SK-N-SH (cell line): ENCODE measurements at places on chromosomes 1 and 21.
A peak's percentile ranks its signal among the peaks of the same experiment; 100 is the strongest.

DNA sequence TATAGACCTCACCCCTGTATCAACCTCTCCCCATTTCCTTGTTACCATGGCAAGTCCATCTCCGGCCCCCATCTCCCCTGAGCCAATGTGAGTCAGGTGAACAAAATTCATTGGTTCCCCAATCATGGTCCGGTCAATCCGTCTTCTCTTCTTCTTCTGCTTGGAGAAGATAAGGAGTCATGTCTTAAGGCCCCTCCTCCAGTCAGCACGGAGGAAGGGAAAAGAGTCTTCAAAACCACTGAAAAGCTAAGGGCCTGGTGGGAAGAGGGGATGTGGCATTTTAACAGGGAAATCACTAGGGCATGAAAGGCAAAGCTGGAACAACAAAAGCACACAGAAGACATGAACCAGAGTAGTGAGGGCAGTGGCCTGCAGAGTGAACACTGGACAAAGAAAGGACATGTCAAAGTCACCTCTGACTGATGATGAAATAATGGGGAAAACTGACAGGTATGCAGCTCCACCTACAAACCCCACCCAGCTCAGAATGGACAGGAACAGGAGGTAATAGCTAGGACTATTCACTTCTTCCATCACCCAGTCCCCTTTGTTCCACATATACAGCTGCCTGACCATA lies 4.4 kb downstream of the CDC42SE1 start:
- no peak for DNase-seq

- no peak for DNase-seq
Observed at GRCh38 chr1:185284533-185285276, 32.3 kb downstream of the IVNS1ABP start.

DNA sequence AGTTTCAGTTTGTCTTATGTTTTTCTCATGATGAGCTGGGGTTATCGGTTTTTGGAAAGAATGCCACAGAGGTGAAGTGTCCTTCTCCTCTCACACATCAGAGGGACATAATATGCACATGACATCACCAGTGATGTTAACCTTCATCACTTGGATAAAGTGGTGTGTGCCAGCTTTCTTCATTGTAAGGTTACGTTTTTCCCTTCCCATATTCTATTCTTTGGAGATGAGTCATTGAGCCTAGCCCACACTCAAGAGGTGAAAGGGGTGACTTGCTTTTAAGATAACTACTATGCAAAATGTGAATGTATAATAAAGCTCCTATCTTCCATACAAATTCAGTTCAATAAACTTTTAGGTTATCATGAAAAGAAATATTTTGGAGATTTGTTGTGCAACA lies 36.7 kb upstream of the MAGI3 start:
- no peak for DNase-seq

- no peak for DNase-seq
Observed at GRCh38 chr1:227788271-227789083, 27.0 kb upstream of the PRSS38 start.

DNA sequence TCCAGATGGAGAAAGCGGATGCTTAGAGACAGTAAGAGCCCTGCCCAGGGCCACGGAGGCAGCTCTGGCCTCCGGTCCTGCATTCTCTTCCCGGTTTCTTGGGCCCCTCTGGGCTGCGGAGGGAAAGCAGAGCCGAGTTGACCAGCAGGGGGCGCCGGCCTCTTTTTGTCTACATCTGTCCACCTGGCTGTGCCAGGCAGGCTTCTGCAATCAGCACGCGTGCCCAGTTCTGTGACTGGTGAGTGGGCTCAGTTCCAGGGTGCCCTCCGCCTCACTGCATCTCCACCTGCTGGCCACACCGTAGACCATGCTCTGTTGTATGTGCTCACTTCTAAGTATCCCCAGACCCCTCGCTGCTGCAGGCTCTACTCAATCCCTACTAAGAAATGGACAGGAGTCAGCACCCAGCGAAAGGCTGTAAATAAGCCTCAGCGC lies 6.7 kb upstream of the HUNK start:
- DNase-seq: peak; percentile 86

GRCh38 chr21:34667761-34668160 lies 1.0 kb upstream of the CLIC6 start:
- no peak for DNase-seq

DNA sequence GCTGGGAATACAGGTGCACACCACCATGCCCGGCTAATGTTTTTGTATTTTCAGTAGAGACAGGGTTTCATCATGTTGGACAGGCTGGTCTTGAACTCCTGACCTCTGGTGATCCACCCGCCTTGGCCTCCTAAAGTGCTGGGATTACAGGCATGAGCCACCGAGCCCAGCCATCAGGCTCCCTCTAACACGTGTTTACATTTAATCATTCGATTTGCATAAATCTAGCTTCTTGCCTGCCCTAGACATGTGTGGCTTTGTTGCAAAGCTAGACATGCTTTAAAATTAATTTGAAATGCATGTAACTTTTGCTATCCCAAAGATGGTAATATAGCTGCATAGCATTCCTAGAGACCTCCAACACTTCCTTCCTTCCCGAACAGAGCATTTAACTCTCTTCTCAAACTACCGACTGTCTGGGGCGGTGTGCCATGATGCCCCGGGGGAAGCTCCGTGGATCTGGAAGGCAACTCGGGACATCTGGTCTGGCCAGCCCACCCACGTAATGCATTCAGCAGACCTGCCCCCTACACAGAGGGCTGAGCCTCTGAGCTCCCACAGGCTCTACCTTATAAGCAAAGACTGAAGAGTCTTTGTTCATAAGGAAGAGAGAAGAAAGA lies 34.6 kb upstream of the NID1 start:
- DNase-seq: peak; percentile 80

DNA sequence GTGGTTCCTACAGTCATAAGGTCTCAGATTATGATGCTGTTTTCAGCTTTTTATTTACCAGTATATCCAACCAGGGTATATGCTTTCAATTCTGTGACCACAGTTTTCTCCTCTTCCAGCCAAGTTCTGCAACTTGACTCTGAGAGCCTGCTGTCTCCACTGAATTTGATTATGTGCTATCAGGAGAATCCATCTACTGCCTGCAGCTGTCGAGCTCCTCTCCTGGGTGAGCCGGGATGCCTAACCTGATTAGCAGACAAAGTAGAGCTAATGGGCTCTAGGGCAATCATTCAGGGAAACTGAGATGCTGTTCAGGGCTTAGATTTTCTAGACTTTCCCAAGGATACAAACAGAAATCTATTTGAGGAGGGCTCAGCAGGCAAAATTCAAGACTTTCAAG lies 271.5 kb upstream of the BEND5 start:
- DNase-seq: peak; percentile 47

DNA sequence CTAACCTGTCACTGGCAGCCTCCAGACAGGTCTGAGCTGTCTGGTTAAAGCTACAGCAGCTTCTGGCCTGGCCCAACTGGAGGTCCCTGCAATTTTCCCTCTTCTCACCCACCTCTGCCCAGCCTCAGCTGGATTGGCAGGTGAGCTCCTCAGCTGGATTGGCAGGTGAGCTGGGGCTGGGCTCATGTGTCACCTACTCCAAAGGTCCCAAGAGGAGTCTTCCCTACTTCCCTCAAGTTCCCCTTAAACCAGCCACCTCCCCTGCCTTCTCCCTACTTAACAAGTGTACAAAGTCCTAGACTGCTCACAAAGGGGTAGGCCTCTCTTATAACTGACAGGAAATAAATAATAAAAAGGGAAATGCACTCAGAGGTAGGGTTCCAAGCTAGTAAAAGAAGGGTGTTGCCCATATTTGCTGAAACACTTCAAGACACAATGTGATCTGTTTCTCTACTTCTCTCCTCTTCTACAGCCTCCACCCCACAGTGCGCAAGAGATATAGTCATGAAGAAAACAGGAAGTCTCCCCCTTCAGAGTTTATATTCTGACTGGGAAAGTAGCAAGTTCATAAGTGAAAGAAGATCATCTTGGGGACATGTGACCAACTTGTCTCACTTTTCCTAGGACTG lies at the start of gene GPA33:
TSS of gene GPA33 (minus strand) at position 64 of the 629 bp plus-strand sequence. CDS start 90 bp downstream, outside the sequence.
- no peak for DNase-seq

GRCh38 chr1:53280496-53280895 lies 42.2 kb upstream of the MAGOH start:
- DNase-seq: no peak
